Fibroblast of lung (primary cell): ENCODE measurements at places on chromosomes 5 and 9. TPM values are rescaled to one million over a fixed set of nuclear protein-coding genes. Genes with fewer than 3 reads are reported as not detected.

C9orf40 gene
- 3.3 and 4.5 TPM in 2 replicates for total RNA-seq

PIP5KL1 gene
- 0.77 and 2.5 TPM in 2 replicates for total RNA-seq

ZNF454 gene
- total RNA-seq: 3.1 and 3.3 TPM in 2 replicates

SLC12A7 gene
- total RNA-seq: 20.5 and 23.9 TPM in 2 replicates

BAAT gene
- not detected in 2 replicates for total RNA-seq

MARVELD2 gene
- 1.3 and 2.5 TPM in 2 replicates for total RNA-seq

ACSL6 gene
- 0.26 and 0.33 TPM in 2 replicates for total RNA-seq

SOWAHA gene
- total RNA-seq: 0.17 and 0.26 TPM in 2 replicates

IL33 gene
- 1.3 and 19.3 TPM in 2 replicates for total RNA-seq

GABRA1 gene
- total RNA-seq: not detected in 2 replicates

HACD4 gene
- total RNA-seq: 12.3 and 24.9 TPM in 2 replicates

CDC20B gene
- total RNA-seq: under 0.01 TPM in 1 of 2 replicates, not detected in the other

TLR4 gene
- total RNA-seq: 2.6 and 3.1 TPM in 2 replicates

PCDHA1 gene
- under 0.01 TPM in 2 replicates for total RNA-seq

UGT3A1 gene
- not detected in 2 replicates for total RNA-seq

NDST1 gene
- 18.2 and 38.5 TPM in 2 replicates for total RNA-seq

OR1Q1 gene
- total RNA-seq: not detected in 2 replicates

SLC36A2 gene
- not detected in 2 replicates for total RNA-seq
